ENCODE measurements at places on chromosomes 5 and 9.

GRCh38 chr5:157390551-157391297 is 69.3 kb upstream of the NIPAL4 start:
- no peak for DNase-seq

- no peak for DNase-seq
These were observed 88.9 kb downstream of the PCSK5 start for GRCh38 chr9:75979362-75979761.

DNA sequence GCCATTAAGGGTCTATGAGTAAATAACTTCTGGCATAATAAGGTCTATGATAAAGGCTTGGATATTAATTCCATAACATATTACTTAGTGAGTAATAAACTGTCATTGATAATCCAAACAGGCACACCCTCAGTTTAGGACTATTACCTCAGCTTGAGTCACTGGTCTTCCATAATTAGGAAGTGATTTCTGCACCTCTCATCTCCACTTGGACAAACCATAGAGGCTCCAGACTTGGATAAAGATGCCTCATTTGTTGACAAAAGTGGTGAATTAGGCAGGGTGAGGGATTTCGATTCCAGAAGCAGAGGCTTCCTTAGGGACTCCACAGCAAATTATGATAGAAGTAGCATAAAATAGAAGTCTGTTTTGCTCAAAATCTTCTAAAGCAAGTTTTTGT is 127.5 kb upstream of the MTAP start:
- DNase-seq = no peak

GRCh38 chr5:168898247-168898911 is 319.2 kb upstream of the PANK3 start:
- DNase-seq = no peak

- DNase-seq = no peak
These were observed 10.4 kb downstream of the CYSTM1 start for GRCh38 chr5:140185409-140185808.

DNA sequence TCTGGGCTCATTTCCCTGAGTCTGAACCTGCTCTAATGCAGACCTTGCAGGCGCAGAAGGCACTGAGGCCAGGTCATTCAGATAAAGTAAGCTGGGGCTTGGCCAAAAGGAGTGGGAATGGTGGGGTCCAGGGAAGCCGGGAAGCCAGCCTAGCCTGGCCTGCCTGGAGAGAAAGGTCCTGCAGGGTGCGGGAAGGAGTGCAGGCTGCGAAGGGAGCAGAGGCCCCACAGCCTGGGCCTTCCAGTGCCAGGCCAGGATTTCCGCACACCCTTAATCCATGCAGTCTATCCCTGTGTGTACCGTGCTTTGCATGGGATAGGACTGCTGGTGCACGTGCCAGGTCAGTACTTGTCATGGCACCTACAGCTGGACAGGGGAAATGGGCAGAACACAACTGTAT is 3.6 kb upstream of the STING1 start:
- DNase-seq = no peak

DNA sequence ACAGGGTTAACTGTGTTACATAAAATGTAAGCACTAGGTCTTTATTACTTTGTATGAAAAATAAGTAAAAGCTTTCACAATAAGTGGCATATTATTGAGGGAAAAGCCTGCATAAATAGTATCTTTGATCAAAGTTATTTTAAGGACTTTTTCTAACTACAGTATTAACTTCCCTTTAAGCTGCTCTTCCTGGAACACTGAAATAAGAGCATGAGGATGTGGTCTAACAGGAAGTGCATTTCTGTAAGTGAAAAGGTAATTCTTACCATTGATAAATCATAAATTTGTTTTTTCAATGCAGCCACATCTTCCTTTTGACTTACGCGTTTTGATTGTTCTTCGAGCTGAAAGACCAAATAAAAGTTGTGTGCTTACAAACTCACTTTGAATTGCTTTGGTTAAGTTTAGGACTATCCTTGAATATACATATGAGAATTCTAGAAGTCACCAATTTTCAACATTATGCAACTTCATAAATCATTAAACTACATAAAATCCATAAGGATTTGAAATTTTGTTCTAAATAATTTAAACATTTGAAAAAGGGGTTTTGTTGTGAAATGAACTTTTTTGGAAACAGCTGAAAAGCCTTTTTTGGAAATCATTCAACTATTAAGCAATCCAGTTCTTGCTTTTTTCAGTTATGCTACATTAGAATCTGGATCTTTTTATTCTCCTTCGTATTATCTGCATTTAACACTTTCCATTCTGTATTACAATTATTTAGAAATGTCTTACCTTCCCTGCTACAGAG is 50.6 kb downstream of the RASEF start:
- no peak for DNase-seq

All from NCI-H1930 (cell line).